Progenitor cell of endocrine pancreas (in vitro differentiated cells): ENCODE measurements at places on chromosomes 2 and 18.

- DNase-seq, result no peak
Measured at GRCh38 chr2:68356599-68357239, 8.4 kb upstream of the PLEK start.

DNA sequence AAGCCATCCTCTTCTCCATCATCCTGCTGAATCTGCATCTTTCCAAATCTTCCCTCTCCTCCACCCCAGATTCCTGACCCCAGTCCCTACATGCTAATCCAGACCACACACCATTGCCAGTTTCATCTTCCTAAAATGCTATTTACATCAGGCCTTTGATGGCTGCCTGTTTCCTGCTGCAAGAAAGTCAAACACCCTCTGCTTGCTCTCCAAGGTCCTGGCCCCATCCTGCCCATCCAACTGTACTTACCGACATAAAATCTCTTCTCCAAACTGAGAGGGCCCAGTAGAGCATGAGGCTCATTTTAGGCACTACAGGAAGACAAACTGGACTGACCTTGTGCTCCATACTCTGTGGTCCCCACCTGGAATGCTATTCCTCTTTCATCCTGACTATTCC is 19.0 kb downstream of the ALK start:
- no peak for DNase-seq

DNA sequence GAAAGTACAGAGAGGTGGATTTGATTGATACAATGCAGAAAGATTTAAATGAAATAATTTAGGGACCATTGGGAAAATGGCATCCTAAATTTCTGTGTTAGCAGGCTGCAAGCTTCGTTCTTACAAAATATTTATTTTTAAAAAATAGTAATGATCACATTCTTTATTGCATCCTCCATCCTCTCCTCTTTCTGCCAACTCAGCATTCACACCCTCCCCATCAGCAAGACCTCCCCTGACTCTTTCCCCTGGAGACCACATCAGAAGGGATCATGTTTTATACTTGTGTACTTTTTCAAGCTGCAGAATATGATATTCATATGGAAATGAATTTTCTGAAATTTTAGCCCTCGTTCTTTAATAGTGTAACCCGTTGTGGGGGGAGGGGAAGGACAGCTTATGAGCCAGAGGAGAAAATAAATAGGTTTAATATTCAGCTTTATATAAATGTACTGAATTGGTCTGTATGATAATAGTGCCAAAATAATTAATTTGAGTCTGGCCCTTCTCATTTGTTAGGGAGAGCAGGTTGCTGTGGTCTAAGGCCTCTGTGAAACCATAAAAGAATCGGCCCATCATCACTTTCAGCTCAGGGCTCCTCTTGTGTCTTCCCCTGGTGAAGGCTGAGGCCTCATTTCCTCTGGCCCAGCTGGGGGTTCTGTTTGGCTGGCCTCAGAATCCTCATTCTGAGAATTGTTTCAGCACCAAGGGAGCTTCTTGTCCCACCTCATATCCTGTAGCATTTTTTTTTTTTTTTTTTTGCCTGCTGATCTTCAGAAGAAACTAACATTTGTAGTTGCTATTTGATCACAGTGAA is 330.8 kb downstream of the TXNL1 start:
- DNase-seq, result no peak

DNA sequence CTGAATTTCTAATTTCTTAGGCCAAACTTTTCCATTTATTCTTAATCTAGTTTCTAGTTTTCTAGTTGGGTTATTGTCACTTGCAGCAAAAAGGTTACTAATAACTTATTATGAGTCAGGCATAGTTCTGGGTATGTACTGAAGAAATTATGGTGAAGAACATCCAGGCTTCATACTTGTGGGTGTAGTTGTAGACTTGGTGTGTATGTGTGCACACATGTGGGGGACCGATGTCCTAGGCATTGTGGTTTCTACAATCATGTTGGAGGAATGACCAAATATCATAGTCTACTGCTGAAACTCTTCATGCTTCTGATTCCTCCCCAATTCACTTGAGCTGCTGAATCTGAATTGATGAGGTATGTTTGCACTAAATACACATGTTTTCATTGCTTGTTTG is 141.2 kb downstream of the PMAIP1 start:
- DNase-seq, result no peak

DNA sequence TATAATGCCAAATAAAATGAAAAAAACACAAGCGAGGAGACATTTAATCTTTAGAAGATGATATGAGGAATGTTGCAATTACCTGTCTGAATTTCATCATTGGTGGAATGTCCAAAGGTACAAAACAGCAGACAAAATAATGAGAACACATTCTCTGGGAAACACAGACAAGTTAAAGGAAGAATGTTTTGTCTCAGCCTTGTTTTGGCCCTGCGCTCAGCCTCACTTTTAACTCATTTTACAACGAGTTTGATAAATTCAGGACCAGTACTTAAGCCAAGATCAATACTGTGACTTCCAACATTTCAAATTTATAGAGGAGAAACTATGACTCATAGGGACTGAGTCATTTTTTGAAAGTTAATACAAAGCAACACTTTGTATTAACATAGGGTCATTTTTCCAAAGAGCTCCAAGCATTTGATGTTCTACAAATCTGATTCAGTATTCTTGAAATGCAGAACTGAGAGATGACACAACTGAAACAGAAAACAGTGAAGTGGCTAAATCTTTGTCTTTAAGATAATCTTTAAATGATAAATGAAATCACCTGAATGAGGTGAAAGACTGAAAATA is 833.2 kb upstream of the CHAC2 start:
- DNase-seq, result no peak

DNA sequence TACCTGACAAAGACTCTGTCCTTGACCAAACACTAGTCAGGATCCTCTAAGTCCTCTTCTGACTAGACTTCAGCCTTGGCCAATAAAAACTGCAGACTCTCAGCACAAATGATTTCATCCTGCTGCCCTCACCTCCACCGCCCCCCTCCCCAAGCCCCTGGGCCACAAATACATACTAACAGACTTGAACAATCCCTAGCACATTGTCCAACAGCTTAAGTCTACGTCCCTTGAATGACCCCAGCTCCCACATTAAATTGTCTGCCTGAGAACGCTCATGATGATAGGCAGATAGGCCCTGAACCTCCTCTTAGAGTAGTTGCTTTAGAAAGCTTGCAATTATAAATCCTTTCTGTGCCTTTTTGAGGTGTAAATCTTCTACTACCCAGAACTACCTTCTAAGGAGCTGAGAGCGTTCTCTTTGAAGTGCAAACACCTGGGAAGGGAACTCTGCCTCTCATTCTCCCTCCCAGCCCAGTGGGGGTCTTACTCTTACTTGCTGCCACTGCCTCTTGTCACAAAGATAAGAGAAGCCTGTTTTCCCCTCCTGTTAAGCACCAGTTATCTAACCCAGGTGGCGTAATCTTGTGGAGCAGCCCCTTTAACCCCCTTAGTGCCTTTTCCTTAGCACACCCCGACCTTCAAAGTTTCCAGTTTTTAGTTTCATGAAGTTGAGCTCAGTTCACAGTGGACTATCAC is 1225.6 kb downstream of the LRP1B start:
- DNase-seq, result no peak
